ENCODE measurements at places on chromosomes 16 and 17.

- no peak for DNase-seq
Measured at GRCh38 chr16:50025537-50025931, 509 bp downstream of the CNEP1R1 start.

DNA sequence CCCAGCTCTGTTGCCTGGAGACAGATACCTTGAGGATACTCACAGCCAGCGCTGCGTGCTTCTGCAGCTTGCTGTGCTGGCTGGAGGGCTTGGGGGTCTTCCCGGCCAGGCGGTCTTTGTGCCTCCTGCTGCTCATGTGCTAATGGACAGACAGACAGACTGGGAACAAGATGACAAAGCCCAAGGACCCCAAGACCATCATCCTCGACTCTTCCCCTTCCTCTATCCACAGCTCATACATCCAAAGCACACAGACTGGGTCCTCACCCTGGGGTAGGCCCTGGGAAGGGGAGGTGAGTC is 7.7 kb downstream of the NKIRAS2 start:
- no peak for DNase-seq

DNA sequence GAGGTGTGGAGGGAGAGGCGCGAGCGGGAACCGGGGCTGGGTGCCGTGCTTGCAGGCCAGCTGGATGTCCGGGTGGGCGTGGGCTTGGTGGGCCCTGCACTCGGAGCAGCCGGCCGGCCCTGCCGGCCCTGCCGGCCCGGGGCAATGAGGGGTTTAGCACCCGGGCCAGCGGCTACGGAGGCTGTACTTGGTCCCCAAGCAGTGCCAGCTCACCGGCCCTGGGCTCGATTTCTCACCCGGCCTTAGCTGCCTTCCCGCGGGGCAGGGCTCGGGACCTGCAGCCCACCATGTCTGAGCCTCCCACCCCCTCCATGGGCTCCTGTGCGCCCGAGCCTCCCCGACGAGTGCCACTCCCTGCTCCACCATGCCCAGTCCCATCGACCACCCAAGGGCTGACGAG is 24.7 kb upstream of the GPATCH8 start:
- DNase-seq = no peak

- no peak for DNase-seq
Measured at GRCh38 chr17:36730857-36731490, 129.6 kb downstream of the MRM1 start.

DNA sequence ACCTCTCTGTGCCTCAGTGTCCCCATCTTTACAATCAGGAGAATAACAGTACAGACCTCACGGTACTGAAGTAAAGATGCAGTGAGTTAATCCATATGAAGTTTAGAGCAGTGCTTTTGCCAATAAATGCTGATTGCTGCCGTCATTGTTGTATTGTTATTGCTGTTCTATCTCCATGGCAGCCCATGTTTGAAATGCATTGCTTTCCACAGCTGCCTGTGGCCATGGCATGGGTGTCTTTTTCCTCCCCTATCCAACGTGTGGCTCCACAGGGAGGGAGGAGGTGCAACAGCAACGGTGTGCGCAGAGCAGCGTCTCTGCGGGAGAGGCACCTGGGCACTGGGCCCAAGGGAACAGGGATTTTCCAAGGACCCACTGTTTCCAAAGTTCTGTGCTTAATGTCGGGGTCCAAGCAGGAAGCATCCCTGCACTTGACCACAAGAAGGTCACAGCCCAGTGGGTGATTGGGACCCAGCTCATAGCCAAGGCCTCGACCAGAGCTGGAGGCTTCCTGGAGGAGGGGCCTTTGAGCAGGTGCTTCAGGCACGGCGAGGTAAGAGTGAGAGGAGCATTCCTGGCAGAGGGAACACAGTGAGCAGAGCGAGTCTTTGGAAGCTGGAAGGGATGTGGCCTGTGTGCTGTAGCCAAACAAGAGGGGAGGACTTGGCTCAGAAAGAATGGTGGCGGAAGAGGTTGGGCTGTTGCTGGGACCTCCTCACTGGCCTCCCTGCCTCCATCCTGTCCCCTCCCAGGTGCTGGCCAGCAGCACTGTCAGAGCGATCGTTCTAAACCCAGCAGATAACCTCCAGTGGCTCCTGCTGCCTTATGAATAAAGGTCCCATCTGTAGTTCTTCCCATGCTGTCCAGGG is 3.9 kb downstream of the RAI1 start:
- DNase-seq = no peak

- no peak for DNase-seq
Measured at GRCh38 chr16:87182759-87183158, 134.4 kb downstream of the C16orf95 start.

DNA sequence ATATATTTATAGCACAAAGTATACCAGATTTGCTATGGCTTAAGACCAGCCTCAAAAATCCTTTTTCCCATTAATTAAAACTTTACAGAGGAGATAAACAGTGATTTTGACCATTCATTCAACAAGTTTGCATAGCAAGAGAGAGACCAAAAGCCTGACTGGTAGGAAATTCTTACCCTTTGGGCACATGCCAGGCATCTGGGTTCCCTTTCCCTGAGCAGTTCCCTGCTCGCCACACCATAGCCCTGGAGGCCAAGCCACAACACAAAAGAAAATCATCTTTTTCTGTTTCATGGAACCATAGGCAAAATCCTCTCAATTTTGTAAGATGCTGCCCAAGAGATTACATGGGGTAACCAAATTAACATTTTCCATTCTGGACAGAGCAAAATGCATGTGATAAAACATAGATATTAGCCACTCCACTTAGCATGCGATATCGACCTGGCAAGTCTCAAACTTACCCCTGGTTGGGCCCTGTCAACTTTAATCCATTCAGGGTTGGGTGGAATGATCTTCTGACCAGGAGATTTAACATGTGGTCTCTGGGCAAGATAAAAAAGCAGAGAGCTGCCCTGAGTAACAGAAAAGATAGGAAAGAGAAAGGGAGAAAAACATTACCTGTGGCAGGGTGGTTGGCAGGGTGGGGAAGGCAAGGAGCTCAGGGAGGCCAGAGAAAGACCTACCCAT is 57.6 kb upstream of the B4GALNT2 start:
- DNase-seq = no peak

DNA sequence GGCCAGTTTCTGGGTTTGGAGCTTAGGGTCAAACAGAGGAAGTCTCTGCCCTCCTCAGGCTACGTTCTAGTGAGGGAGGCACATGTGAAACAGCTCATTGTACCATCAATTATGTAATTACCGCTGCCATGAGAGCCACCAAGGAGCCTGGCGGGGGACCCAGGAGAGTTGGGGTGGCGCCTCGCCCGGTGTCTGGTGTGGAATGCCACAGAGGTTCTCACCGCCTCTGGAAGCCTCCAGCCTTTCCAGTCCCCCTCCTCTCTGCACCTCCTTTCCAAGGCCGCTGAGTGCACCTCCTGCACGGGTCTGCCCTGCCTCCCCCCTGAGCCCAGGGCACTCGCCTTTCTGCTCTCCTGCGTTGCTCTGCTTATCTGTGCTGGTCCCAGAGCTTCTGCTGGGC is 51.4 kb downstream of the SREBF1 start:
- DNase-seq = no peak

Data from CD4-positive, alpha-beta T cell treated with Interleukin-15 for 1 hour (primary cell).